NAMALWA (cell line): ENCODE measurements at places on chromosomes 4 and X.

- no peak for DNase-seq
Measured at GRCh38 chrX:112078606-112079005, 4.0 kb downstream of the TRPC5 start.

- no peak for DNase-seq
Measured at GRCh38 chr4:84298023-84298718, 200.9 kb downstream of the NKX6-1 start.

DNA sequence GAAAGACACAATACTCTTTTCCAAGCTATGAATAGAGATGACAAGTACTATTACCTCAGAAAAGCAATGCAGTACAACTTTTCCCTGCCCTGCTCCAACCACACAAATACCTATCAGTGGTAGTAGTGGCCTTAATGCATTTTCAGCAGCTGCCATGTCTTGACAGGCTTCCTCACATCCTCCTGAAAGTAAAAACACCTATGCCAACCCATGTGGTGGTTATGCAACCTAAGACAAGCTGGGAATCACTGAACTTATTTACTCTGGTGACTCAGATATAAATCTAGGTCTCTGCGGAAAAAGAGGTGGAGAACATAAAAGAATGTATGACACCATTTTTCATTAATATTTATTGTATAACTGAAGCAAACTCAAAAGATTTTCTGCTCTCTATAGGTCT is 14.5 kb downstream of the WDFY3 start:
- no peak for DNase-seq

GRCh38 chrX:17706676-17707075 is 30.6 kb upstream of the SCML1 start:
- no peak for DNase-seq

DNA sequence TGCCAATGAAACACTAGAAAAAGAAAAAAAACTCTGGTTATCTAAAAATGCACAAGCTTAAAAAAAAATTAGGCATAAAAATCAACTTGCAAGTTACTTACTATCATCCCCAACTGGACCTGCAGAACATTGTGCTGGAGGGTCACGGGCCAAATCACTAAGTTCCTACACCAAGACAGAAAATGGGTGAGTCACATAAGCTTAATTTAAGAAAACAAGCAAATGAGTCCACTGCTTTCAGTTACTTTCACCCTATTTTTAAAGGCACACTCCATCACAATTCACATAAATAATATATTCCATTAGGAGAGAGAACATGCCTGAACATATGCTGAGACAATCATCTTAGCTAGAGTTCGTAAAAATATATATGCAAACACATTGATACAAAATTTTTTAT is 17.7 kb downstream of the UBE2D3 start:
- no peak for DNase-seq

- peak; percentile 11 for DNase-seq
Measured at GRCh38 chr4:4985844-4986243, 33.4 kb downstream of the CYTL1 start.

DNA sequence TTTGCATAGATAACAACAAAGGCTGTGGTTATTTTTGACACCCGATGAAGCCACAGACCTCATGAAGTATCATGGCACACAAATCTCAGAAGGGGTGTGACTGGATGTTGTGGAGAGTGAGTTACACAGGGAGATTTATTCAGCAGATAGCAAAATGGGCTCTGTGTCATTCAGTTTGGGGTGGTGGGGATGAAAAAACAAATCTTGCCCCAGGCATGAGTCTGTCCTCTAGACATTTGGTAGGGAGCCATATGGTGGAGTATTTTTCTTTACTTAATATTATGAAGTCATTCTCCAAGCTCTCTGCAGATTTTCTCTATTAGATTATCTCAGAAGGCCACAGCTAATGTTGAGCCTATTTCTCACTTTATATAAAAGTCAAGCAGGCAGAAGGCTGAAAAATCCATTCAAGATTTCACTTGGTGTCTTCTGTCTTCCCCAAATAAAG is 277.1 kb upstream of the TENM3 start:
- no peak for DNase-seq

DNA sequence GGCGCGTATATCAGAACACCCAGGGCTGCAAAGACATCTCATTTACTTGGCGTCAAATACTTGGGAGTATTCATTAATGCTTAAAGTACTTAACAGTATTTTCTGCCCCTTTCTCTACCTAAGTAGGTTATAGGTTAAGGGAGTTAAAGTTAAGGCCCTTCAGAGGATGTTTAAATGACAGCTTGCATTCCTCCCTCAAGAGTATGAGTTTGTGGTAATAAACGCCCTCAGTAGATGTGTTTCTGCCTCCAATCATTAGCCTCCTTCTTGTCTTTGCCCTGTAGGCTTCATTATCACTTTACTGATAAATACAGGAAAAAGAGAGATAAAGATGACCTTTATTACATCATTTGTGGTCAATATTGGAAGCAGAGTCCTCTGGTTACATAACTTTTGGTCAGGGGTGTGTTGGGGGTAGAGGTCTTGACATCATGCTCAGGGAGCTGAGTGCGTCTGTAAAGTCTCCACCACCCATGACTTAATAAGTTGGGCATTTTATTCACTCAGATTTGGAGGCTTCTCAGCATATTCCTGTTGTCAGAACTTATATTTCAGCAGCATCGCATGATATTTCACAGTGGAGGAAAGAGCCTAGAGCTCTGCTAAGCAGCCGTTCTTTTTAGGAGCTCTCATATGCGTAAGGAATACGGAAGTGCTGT is 145.9 kb downstream of the CPE start:
- no peak for DNase-seq

GRCh38 chr4:125421547-125421946 is 106.8 kb downstream of the FAT4 start:
- DNase-seq = no peak

DNA sequence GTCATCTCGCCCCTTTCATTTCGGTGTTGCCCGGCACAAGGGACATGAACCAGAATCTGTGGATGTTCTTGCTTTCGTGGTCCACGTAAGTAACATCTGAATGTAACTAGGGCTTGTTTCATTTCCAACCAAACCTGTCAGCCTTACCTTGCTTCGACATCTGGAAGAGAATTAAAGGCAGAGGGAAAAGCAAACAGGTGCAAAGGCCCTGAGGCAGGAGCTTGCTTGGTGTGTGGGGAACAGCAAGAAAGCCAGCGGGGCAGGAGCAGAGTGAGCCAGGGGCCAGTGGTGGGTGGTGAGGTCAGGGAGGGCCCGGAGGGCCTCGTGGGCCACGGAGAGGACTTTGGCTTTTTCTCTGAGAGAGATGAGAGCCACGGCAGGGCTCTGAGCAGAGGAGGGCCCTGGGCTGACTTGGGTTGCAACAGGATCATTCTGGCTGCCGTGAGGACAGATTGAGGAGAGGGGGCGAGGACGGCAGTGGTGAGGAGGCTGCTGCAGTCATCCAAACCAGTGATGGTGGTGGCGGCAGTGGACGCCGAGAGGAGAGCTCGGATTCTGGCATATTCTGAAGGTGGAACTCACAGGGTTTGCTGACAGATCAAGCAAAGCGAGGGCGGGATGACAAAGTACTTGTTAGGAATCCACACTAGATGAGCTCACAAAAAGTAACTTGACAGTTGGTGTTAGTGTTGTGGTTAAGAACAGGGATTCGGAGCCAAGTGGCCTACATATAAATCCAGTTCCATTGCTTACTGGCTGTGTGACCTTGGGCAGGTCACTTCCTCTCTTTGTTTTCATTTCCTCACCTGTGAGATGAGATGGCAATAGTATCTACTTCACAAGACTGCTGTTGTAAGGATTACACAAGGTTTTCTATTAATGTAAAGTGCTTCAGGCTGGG is 6.8 kb upstream of the WDR13 start:
- DNase-seq = no peak

GRCh38 chr4:24559889-24560288 is 24.5 kb downstream of the DHX15 start:
- no peak for DNase-seq

- no peak for DNase-seq
Measured at GRCh38 chr4:29375716-29376115, 1344.5 kb upstream of the PCDH7 start.

- DNase-seq = no peak
Measured at GRCh38 chr4:154660052-154660451, 47.6 kb upstream of the FGG start.

- DNase-seq = no peak
Measured at GRCh38 chr4:33961761-33962160, 2282.6 kb downstream of the ARAP2 start.

DNA sequence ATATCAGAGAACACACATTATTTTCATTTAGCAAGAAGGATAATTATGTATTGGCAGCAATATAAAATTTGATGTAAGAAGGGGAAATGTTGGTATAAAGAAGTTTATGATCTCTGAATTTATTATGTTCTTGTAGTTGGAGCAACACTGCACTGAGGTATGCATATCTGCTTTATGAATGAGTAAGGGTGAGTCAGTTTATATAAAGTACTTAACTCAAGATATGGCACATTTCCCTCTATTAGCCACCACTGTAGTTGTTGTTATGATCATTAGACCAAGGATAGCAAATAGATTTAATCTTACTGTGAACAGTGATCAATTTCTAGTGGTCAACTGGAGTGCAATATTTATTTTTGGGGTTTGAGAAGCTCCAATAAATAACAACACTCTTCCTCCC is 66.6 kb downstream of the SNX25 start:
- no peak for DNase-seq

DNA sequence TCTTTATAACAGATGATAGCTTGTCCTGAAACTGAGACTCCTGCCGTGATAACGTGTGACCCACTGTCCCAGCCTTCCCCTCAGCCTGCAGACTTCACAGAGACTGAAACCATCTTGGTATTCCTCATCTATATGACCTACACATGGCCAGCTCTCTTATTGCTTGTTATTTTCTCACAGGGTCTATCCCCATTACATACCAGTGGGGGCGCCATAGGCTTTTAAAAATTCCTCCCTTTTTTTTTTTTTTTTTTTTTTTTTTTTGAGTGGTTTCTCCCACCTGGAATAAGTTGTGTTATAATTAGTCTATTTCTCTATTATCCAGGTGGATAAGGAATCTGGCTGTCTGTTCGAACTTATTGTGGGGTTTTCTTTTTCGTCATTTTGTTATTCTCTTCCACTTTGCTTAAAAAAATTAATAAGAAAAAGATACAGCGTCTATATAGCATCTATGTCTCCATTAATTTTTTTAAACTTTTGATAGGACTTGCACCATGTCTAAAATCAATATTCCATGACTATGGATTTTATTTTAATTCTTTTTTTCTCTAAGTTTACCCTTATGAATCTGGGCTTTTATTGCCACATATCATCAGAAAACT is 47.2 kb downstream of the GYG2 start:
- DNase-seq = peak; percentile 8

DNA sequence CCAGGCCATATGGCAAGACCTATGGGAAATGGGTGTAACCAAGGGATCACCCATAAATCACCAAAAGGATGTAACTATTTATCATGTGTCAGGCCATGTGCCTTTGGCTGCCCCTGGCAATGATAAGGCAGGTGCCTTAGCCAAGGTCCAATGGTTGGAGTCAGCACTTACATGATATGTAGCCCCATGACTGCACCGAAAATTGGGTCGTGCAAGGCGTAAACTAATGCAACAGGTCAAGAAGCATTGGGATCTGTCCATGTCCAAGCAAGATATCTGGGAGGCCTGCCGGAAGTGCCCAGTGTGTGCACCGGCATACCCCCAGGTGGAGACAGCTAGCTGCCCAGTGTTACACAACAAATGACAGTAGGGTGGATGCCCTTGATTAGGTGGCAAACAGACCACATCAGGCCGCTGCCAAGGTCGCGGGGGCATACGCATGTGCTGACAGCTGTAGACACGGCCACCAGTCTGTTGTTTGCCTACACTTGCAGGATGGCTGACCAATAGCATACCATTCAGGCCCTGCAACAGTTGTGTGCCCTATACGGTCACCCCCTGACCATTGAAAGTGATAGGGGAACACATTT is 698.2 kb upstream of the AGA start:
- DNase-seq = no peak

DNA sequence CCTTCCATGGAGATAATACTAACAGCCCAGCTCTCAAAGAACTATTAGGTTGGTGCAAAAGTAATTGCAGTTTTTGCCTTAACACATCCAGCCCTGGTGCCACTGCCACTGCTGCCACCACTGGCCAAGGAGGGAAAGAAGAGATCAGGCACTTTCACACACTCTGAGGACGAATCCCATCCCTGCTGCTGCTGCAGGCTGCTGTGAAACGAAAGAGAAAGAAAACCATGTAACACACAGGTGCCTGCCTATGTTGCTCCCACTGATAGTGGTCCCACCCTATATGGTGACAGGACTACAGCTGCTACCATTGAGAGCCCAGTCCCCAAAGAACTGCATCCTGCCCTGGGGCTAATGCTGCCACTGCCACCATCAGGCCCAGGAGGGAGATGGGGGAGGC is 35.1 kb downstream of the TMLHE start:
- DNase-seq = peak; percentile 1

- DNase-seq = no peak
Measured at GRCh38 chr4:69744157-69744478, 16.3 kb downstream of the SULT1B1 start.

DNA sequence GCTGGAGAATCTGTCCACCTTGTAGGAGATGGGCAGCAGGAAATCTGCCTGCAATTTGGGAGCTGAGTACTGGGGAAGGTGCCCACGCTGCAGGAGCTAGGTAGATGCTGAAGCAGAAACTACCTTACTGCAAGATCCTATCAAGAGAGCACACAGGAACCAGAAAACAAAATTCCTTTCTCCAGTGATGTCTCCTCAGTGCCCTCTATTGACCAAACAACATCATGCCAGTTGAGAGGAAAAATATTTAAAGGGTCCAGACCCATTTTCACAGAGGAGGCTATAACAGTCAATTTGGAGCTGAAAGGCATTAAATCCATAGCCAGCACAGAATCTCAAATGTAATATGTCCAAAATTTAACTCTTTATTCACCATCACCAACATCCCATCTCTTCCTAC is 406.8 kb downstream of the SLITRK2 start:
- peak; percentile 8 for DNase-seq

GRCh38 chrX:9853307-9853706 is 67.1 kb downstream of the SHROOM2 start:
- no peak for DNase-seq

GRCh38 chr4:71474731-71475130 is 135.9 kb downstream of the SLC4A4 start:
- no peak for DNase-seq

GRCh38 chrX:129791961-129792570 is 12.3 kb downstream of the SASH3 start:
- no peak for DNase-seq

- no peak for DNase-seq
Measured at GRCh38 chr4:137905930-137906329, 336.2 kb downstream of the SLC7A11 start.

DNA sequence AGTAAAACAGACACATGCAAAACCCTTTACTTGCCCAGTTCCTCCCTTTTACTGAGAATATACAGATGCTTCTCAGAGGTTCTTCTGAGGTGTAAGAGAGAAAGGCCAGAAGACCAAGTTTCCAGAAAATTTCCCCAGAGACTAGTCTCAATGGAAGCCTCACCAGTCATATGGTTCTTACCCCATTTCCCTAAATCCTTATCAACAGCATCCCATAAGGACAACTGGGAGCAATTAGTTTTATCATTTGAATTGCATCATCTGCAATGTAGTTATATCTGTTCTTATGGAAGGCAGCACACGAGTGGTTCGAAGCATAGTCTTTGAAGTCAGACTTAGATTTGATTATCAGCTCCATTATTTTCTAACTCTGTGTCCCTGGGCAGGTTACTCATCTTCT is 203.6 kb upstream of the PPARGC1A start:
- DNase-seq = no peak

GRCh38 chrX:13721819-13722519 is 12.5 kb downstream of the TRAPPC2 start:
- peak; percentile 43 for DNase-seq
